Right ventricle myocardium inferior (tissue), 1 donor: ENCODE measurements at places on chromosomes 1 and 21. TPM values are rescaled to one million over a fixed set of nuclear protein-coding genes. Genes with fewer than 3 reads are reported as not detected.
A peak's percentile ranks its signal among the peaks of the same experiment; 100 is the strongest.

- DNase-seq, result peak; percentile 95
Observed at GRCh38 chr1:23772049-23772853, 6.0 kb upstream of the PITHD1 start.

GRCh38 chr1:42742617-42743316 lies 2.7 kb upstream of the CLDN19 start:
- DNase-seq, result no peak

Gene TMEM52
- total RNA-seq, result 1.2 TPM

GRCh38 chr1:29825941-29826415 lies 589.7 kb downstream of the PTPRU start:
- no peak for DNase-seq

DNA sequence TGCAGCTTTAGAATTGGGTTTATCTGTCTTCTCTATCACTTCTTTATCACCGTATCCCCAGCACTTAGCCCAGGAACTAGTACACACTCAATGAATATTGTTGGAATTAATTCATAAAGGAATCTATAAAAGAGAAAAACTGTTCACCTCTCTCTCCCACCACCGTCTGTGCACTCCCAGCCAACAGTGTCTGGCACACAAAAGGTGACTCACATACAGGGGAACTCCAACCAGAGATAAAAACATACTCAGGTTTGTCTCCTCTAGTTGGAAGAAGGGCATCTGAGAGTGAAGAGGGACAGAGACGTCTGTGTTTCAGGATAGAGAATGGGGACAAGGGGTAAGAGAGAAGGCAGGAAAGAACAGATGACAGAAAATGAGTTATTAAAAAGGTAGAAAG lies 10.0 kb downstream of the ITLN1 start:
- DNase-seq, result no peak

Gene PAPPA2
- 0.35 TPM for total RNA-seq

DNA sequence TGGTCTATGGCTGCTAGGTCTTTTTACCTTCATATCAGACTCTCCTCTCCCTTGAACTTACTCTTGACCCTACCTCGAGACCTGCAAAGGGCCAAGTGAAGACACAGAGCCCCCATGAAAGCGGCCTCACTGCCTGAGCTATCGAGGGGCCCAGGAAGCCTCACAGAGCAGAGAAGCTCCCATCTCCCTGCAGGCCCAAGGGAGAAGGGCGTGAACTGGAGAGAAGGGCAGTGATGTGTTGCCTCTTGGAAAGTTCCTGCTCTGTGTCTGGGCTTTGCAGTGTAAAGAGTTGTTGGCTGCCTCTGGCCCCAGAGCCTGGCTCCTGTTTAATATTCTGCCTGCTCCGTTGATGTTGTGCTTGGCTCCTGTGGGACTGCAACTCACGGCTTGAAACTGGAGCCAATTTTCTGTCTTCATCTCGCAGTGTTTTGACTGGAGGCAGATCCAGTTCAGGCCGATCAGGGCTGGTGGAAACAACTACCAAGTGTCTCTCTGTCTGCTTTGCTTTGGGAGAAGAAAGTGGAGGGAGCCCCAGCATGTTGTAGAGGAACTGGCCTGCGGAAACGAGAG lies 4.3 kb downstream of the SERTAD4 start:
- no peak for DNase-seq

- DNase-seq, result no peak
Observed at GRCh38 chr1:179870870-179871269, 6.7 kb downstream of the TOR1AIP2 start.

DNA sequence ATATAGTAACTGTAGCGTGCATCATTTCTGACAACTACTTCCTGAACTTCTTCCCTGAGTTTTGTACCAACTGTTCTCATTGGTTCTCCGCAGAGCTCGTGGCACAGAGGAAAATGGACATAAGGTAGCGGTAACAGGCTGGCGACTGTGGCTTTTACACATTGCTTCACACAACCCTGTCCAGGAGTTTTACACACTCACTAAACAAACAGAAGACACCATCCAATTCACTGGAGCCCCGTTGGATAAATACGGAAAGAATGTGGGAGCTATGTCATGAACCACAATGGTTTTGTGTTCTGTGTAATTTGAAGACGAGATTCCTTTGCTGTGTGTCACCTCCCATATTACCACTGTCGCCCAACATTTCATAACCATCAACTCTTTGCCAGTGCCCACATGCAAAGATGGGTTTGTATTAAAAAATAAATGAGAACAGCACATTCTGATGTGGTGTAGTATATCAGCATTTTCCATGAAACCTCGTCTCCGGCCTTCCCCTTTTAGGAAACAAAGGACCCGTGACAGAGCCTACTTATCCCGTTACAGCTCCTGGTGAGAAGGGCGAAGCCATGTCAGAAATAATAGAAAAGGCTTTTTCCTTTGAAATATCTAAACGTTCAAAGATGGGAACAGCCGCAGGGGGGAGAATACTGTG lies 47.4 kb upstream of the ENAH start:
- no peak for DNase-seq

DNA sequence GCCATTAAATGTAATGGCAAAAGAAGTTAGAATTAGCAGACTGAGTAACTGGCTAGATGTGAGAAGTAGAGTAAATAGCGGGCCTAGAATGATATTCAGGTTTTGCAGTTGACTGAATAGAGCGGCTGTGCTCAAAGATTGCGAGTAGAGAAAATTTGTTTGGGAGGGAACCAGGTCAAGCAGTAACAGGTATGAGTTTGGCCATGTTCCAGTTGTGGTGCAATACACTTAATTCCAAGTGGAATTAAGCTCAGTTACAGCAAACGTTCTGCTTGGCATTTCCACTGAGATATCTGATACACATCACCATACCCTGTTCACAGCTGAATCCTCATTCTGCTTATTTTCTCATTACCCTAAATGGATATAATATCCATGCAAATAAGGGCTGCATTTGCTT lies 1382.9 kb downstream of the MRPL39 start:
- DNase-seq, result no peak

DNA sequence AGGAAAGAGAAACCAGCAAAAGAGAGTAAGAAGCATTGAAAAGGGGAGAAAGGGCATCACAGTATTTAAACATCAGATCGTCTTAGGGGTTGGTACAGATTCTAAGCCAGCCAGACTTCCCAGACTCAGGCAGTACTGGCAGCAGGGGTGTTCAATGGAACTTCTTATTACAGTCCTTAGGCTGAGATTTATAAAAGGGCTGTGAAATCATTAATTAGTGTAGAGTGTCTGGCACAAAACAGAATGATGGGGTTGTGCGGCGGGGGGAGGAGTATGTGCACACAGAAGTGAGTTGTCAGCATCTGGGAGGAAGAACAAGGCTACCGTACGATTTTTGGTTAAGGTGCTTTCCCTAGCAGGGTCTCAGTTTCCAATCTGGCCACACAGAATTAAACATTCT lies 38.2 kb downstream of the ARHGEF11 start:
- DNase-seq, result no peak

- peak; percentile 76 for DNase-seq
Observed at GRCh38 chr1:230827081-230827681, 41.1 kb downstream of the C1orf198 start.

DNA sequence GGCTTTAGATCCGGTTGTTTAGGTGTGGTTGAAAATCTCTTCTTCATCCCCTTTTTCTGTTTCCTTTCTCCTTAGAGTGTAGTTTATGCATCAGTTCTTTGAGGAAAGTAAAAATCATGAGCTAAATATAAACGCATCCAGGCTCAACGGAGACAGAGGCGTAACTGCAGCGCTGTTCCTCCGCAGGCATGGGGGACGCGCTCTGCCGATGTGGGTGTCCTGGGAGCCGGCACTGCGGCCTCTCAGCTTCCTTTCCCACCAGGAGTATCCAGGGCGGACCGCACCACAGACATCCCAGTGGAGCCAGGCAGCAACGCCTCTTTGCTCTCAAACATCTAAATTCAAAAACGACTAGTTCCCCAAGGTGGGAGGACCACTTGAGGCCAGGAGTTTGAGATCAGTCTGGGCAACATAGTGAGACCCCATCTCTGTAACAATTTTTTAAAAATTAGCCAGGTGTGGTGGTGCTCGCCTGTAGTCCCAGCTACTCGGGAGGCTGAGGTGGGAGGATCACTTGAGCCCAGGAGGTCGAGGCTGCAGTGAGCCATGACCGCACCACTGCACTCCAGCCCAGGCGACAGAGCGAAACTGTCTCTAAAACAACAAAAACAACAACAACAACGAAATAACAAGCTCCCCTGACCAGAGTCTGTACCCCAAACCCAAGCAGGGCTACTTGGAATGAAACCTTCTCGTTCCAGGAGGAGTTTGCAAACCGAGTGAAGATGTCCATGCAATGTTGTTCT lies 16.4 kb downstream of the SLC45A1 start:
- peak; percentile 64 for DNase-seq

Gene RXFP4
- not detected for total RNA-seq

Gene NUP210L
- 0.30 TPM for total RNA-seq

Gene SPRR3
- not detected for total RNA-seq

Gene OR6K3
- not detected for total RNA-seq

Gene WDR64
- total RNA-seq, result not detected

- no peak for DNase-seq
Observed at GRCh38 chr1:89780721-89781120, 40.1 kb upstream of the LRRC8D start.

- DNase-seq, result no peak
Observed at GRCh38 chr1:19154876-19155275, 55.2 kb downstream of the UBR4 start.

DNA sequence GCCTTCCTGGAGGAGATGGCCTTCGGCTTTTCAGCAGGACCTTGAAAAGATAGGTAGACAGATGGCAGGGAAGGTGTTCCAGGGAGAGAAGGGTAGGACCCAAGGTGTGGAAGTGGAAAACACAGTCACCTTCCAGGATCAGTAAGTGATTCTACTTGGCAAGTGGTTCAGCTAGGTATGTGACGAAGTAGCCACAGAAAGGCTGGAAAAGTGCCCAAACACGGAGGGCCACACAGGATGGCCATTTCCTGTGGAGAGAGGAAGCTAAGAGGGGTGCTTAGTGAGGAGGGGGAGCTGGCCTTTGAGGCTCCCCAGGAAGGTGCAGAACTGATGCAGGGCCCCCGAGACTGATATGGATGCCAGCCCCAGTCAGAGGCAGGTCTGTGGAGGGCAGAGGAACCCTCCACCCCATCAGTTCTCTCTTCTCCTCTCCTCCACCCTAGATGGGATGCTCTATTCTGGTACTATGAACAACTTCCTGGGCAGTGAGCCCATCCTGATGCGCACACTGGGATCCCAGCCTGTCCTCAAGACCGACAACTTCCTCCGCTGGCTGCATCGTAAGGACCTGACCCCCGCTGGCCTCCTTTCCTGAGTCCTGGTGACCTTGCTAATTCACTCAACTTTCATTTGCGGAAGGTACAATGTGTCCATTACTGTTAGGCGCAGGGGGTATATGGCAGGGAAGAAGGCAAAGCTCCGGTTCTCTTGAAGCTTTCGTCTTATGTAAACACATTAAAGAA lies 6.8 kb downstream of the SEMA4A start:
- DNase-seq, result no peak

Gene CRNN
- not detected for total RNA-seq

GRCh38 chr1:24639881-24640280 lies 3.2 kb upstream of the SRRM1 start:
- no peak for DNase-seq

DNA sequence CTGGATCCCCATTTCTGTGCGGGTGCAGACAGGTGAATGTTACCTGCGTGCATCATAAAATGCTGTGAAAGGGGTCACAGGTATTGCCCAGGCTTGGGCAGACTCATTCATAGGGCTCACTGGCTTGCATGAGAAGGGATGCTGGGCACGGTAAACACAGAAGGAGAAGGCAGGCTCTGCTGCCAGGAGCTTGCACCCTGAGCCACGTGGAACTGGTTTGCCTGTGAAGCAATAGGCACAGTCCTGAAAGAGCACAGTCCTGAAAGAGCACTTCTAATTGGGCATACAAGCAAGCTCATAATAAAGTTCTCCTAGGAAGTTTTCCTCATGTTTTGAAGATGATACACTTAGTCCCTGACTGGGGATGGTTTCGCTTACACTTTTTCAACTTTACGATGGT lies 40.9 kb downstream of the GALNT2 start:
- no peak for DNase-seq

DNA sequence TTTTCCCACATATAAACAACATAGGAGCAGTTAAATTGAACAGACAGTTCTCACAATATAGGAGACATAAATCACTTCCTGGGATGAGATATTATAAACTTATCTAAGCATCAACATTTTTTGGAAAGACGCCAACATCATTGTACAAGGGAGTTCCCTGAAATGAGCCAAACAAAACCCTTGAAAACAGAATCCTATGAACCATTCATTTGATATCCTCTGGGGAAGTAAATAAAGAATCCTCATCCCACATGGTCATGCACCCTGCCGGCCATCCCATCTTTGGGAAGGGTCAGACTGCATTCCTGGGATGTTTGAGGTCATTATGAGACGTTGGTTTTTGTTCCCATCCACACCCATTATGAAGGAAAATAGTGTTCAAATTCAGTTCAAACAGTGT lies 111.8 kb upstream of the USP25 start:
- DNase-seq, result no peak

- no peak for DNase-seq
Observed at GRCh38 chr1:41936107-41936506, 17.4 kb upstream of the HIVEP3 start.

- no peak for DNase-seq
Observed at GRCh38 chr1:183349201-183349711, 68.9 kb downstream of the NMNAT2 start.

Gene CD34
- 84.8 TPM for total RNA-seq

DNA sequence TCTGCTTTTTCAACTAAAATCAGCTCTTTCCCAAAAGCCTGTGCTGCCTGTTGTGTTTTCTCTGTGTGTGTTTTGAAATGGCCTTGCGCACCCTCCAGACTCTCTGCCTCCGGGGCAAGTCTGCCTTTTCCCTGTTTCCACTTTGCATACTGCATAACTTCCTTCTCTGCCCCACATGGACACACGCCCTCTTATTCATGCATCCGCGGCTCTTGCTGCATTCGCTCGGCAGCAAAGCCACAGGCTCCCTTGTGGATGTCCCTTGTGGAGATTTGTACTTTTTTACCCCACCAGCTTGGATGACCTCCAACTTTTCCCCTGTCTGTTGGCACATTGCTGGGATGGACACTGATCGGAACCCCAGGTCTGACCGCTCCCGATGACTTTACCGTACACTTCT lies 147.6 kb downstream of the ADSS2 start:
- no peak for DNase-seq

Gene CTH
- 0.60 TPM for total RNA-seq

GRCh38 chr1:245463392-245464165 lies 308.8 kb downstream of the KIF26B start:
- no peak for DNase-seq

Gene XPR1
- total RNA-seq, result 35.8 TPM

GRCh38 chr1:21184276-21184675 lies 7.6 kb upstream of the EIF4G3 start:
- DNase-seq, result no peak

- DNase-seq, result no peak
Observed at GRCh38 chr1:40422630-40423263, 27.5 kb upstream of the ZFP69B start.

Gene S100A1
- total RNA-seq, result 2,065 TPM

- DNase-seq, result no peak
Observed at GRCh38 chr1:156124557-156125483, 10.3 kb downstream of the LMNA start.

- DNase-seq, result no peak
Observed at GRCh38 chr1:25462732-25463131, 32.0 kb downstream of the MACO1 start.
